Activated gamma-delta T cell treated with anti-CD3 and anti-CD28 coated beads, Interleukin-2, amount 50 U/mL, for 16 hours (primary cell): ENCODE measurements at places on chromosomes 2 and 18.

GRCh38 chr2:31354837-31355236 is 59.7 kb downstream of the XDH start:
- no peak for DNase-seq

DNA sequence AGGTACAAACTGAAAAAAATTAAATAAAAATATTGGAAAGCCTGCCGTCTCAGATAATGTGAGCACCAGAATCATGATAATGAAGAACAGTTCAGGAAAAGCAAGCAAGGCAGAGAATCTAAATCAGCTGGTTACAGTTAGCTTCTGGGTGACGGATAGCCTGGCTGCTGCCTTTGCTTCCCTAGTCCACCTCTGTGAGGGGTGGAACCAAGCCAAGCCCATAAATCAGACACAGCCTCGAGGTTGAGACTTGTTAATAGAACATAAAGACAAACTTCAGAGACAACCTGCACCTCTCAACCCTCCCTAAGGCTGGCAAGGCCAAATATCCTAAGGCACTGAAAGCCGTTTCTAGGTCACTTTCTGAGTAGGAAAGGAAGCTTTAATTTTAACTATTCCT is 334.7 kb upstream of the SLC39A10 start:
- DNase-seq = no peak

GRCh38 chr18:79766308-79766707 is 31.4 kb upstream of the KCNG2 start:
- DNase-seq = no peak

DNA sequence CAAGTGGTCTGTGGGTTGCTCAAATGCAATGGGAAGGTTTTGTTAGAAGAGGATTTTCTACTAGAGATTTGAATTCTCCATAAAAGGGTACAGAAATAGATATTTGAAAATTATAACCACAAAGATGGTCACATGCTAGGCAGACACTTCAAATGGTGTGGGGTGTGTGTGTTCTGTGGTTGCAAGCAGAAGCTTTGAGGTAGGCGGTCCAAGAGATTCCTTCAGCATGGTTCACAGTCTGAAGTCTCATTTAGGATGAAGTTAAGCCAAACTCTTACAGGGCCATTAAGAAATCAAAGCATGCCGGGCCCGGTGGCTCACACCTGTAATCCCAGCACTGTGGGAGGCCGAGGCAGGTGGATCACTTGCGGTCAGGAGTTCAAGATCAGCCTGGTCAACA is 38.3 kb upstream of the RMDN2 start:
- DNase-seq = no peak

GRCh38 chr2:152755029-152755428 is 36.6 kb downstream of the ARL6IP6 start:
- DNase-seq = no peak

DNA sequence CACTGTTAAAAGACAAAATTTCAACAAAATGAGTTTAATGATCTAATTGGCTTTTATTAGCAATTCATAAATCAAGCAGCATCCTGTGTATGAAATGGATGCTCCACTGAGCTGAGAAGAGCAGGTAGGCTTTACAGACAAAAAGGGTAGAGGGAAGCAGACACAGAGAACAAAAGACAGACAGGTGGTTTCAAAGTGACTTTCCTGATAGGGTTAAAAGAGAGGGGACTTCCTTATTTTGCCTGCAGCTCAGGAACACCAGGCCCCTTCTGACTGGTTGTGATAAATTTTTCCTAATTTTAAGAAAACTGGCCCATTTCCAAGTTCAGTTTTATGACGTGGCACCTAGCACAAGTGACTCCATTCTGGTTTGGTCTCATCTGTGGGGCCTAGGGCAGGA is 11.9 kb downstream of the TEX51 start:
- DNase-seq = no peak

GRCh38 chr2:220586980-220587530 is 959.6 kb downstream of the SLC4A3 start:
- no peak for DNase-seq

DNA sequence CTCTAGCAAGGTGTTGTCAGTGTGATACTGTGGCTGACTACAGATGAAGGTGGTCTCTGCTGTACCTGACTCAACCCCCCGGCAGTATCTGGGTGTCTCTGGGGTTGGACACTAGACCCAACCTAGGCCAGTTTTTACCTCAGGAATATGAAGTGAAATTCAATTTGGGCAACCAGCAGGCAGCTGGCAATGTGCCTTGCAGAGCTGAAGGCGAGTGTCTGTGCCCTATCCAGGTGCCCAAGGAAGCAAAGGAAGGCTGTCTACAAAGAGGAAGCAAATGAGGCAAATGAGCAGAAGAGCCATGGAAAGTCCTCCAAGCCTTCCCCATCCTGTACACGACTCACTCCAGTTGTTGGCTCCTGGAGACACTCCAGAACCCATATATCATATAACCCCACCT is 264.6 kb upstream of the AGAP1 start:
- no peak for DNase-seq

DNA sequence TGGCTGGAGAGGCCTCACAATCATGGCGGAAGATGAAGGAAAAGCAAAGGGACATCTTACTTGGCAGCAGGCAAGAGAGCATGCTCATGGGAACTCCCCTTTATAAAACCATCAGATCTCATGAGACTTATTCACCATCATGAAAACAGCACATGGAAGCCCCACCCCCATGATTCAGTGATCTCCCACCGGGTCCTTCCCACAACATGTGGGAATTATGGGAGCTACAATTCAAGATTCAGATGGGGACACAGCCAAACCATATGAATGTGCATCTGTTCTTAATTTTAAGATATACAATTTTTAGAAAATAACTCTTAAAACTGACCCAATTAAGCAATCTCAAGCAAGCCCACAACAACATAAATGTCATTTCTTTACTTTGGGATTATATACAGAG is 12.6 kb downstream of the C18orf63 start:
- no peak for DNase-seq

DNA sequence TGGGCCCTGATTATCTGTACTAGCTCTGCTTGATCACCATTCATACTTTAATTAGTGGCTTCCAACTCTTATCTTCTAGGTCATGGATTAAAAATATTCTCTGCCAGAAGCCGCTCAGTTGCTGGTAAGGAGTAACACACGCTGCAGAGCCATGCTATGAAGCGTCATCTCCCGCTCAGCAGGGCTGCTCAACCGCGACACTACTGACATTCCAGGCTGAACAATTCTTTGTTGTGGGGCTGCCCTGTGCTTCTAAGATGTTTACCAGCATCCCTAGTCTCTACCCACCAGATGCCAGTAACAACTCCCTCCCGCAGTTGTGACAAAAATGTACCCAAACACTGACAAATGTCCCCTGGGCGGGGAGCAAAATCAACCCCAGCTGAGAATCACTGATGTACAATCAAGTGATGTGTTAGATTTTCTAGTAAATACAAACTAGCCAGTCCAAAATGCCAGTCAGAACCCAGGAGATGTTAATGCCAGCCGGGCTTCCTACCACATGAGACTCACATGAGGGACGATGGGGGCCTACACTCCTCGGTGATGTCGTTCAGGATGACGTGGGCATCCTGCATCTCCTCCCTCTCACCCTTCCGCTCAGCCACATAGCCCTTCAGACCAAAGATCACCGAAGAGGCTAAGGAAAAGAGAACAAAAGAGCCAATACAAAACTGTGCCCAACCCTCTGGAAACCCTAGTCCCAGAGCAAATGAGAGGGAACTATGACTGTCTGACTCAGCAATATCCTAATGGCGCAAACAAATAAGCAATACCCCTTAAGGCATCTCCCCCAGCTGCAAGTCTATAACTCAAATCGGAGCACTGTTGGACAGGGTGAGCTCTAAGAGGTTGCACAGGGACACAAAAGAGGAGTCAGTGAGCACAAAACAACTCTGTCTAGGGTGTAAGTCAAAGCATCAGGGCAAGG is 15.6 kb downstream of the ILKAP start:
- no peak for DNase-seq

DNA sequence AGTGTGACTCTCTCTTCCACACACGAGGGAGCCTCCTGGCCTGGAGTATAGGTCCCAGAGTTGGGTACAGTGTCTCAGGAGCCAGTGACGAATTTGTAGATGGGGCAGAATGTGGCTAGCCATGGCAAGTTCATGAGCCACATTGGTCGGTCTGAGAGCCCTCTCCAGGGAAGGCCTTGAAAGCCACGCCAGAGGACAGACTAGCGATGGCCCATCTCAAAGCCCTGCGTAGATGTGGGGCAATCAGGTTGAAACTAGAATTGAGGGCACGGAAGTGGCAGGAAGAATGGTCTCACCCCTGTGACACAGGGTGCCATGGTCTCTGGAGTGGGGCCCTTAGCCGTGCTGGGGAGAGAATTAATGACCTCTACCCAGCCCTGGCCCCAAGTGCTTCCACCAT is 106.2 kb downstream of the TSHZ1 start:
- DNase-seq = no peak

DNA sequence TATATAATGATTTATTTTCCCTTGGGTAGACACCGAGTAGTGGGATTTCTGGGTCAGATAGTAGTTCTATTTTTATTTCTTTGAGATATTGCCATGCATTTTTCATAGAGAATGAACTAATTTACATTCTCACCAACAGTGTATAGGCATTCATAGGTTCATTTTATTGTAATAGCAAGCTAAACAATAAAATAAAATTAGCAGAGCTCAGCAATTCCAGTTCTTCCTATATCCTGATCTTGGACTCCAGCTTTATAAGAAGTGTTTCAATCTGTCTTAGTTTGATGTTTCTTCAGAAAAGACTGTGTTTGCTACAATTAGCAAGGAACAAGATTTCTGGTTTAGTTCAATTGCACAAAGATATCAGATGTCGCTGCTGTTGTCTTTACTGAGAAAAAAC is 1024.4 kb upstream of the LRRTM1 start:
- no peak for DNase-seq
